ENCODE measurements at places on chromosomes 12 and 14.

- DNase-seq, result no peak
Measured at GRCh38 chr14:106107703-106108102, 581.3 kb downstream of the TMEM121 start.

GRCh38 chr12:121288158-121288845, 8.2 kb downstream of the CAMKK2 start:
- no peak for DNase-seq

GRCh38 chr12:39685854-39686657, 66.5 kb upstream of the ABCD2 start:
- no peak for DNase-seq

- peak; percentile 77 for DNase-seq
Measured at GRCh38 chr12:32896432-32897280, at the start of gene PKP2. Gene PKP2, minus strand, starts transcription at chr12:32896777. Its CDS starts 46 bp downstream, at chr12:32896731.

DNA sequence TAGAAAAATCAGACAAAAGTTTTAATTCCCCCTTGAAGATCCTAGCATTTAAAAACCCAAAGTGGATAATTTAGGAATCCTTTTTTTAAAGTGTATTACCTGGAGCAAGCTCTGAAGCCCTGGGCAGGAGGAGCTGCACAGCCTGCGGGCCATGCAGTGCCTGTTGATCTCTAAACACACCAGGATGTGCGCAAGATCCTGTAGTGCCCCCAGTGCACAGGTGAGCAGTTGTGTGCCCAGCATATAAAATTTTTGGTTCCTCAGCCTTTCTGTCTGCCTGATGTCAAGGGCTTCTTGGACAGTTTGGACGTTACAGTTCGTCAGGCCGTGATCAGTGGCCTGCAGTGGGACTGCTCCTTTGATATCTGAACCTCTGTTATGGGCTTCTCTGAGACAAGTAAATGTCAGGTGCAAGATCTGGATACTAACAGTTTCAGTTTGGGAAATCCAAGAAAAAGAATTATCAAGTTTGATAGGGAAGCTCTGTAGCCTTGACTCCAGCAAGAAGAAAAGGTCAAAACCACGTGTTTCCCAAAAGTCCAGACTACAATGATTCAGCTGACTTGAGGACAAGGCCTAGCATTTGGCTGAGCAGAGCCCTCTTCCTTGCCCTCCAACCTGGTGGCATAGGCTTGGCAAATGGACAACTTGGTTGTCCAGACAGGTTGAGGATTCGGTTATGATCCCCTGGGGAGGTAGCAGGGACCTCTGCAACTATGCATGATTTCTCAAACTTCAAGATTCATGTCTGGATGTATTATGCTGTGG, 1.0 kb downstream of the ATXN7L3B start:
- DNase-seq, result no peak

All from breast epithelium (tissue), 4 donors.